ENCODE measurements at places on chromosomes 2 and 18.

- DNase-seq = peak; percentile 67
Measured at GRCh38 chr2:29920130-29920577, 1.2 kb downstream of the ALK start.

- no peak for DNase-seq
Measured at GRCh38 chr2:42030829-42031228, 17.0 kb upstream of the PKDCC start.

DNA sequence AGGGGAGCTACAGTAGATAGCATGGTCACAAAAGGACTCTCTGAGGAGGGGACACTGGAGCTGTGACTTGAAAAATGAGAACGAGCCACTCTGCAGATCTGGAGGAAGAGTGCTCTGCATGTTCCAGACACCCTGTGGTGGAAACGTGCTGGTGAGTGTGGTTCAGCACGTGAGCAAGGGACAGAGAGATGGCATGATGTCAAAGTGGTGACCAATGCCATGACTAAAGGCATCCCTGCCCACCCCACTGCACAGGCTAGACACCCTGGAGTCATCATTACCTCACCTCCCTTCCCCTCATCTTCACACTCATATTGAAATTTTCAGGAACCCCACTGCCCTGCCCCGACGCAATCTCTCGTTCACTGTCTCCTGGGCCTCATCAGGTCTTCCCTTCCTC is 56.5 kb downstream of the SLC4A5 start:
- no peak for DNase-seq

GRCh38 chr2:126419403-126419802 is 236.6 kb upstream of the GYPC start:
- DNase-seq = no peak

DNA sequence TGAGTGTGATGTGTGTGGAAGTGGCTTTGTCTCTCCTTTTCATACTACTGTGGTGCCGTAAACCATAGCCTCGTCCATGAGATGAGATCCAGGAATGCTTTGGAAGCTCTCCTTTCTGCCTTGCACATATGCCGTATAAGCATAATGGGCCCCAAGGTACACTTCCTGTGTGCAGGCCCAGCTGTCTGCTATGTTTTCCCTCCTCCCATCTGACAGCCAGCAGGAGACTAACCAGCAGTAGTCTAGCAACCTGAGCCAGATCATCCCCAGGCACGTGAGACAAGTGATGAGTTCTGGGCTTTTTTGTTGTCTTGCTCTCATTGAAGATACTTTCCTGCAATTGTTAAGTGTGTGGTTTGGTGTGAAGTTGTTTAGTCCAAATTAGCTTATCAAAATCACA is 555.5 kb upstream of the LRRTM4 start:
- peak; percentile 21 for DNase-seq

GRCh38 chr2:121191191-121192170 is 93.5 kb downstream of the TFCP2L1 start:
- DNase-seq = no peak

DNA sequence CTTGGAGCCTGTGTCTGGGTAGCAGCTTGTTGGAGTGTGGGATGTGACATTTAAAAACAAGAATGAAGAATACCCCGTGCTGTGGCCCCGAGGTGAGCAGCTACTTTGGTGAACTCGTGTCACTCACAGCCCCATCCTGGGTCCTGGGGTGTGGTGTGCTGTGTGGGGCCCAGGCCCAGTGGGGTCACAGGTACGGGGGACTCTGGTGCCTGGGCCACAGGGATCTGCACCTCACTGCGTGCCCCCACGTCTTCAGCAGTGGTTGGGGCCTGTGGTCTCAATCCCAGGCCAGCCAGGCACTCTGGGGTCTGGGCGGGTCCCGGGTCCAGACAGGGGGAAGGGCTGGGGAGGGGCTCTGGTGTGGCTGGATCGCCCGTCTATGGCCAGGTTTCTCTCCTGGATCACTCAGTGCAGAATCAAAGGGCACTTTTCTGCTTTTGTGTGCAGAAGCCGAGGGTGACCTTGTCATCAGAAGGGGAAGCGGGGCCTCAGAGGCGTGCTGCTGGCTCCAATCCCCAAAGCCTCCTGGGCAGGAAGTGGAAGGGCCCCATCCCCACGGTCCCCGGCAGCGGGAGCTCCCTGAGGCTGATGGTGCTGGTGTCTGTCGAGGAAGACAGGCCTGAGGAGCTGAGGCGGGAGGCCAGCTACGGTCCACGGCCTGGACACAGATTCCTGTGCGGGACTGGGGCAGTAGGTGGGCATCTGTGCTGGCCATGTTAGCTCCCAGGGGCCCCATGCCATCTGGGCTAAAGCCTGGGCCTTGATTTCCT is 1.4 kb downstream of the GPR35 start:
- DNase-seq = no peak

- DNase-seq = no peak
Measured at GRCh38 chr2:84885111-84885510, 4.2 kb upstream of the TRABD2A start.

DNA sequence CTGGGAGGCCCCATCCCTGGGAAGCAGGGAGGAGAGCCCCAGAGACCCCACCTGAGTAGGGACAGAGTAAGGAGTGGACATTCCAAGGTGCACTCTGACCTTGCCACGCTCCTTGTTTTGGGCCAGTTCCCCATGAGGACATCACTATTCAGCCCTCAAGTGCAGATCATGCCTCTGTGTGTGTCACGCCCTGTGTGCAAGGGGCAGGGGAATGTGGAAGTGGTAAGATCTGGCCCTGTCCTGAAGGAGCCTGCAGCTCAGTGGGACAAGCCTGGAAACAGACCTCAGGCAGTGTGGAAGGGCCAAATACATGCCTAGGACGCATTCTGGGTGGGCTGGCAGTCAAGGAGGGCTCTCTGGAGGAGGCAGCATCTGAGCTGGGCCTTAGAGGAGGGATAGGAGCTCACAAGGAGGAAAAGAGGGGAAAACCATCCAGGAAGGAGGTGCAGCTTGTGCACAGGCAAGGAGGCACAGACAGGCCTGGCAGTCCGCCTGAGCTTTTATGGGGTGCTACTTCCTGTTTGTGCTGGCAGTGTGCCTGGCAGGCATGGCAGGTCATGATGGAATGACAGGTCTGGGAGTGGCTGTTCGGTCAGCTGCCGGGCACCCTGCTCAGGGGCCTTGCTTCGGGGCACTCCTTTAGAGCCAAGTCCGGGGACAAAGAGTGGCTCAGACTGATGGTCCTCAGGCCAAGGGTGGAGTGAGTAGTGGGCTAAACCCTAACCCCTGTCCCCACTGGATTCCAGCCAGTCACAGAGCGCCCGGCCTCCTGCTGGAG is 3.3 kb downstream of the KLHL30 start:
- no peak for DNase-seq

- DNase-seq = no peak
Measured at GRCh38 chr2:226256709-226257376, 542.8 kb downstream of the IRS1 start.

DNA sequence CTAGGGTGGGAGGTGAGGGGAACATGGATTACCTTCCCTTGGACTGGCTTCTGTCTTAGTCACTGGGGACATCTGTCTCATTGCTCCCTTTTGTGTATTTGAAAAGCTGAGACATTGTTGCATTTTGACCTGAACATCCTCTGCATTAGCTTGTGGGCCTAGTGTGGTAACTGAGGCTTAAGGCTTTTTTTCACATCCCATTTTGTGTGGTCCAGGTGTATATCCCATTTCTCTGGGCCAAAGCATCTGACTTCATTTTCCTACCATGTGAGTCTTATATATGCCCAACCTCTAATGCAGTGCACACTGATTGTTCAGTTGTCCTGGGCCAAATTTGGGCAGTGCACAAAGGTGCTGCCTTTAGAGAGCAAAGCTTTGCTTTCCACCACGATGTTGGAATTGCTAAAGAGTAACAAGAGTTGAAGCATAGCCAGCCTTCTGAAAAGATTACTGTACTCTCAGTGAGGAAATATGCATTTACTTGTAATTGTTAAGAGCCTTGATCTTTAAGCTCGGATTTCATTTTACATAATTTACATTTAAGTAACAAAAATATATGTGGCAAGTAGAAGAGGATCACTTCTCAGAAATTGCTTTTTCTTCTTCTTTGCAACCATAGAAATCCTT is 13.3 kb downstream of the PRKCE start:
- no peak for DNase-seq

GRCh38 chr18:75132931-75133525 is 75.9 kb downstream of the PTGR3 start:
- no peak for DNase-seq

DNA sequence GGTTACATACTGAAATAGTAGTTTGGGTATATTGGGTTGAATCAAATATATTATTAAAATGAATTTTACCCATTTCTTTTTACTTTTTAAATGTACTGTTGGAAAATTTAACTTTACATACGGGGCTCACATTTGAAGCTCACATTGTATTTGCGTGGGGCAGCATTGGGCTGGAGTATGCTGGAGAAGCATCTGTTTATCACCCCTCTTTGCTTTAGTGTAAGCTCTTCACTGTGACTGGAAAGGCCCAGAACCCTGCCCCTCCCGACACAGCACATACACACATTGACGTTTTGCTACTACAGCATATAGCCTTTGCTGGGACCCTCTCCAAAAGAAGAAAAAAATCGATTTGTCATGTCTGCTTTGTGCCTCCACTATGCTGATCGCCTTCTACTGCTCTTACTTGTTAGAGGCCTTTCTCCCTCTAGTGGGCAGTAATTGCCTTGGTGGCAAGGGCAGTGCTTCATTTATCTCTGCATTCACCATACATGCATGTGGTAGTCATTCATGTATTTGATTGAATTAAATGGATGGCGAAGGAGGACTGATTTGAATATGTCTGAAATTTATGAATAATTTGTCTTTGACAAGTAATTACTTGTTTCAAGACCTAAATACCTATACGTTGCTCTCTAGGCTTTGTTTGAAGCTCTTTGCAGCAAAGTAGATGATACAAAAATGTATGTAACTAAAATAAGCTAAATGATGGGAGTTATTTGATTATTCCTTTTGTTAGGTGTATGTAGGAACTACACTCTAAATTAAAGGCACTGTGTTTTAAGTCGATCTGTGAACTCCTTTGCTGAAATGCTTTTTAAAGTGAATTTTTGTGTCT is 37.4 kb downstream of the VAPA start:
- peak; percentile 72 for DNase-seq

DNA sequence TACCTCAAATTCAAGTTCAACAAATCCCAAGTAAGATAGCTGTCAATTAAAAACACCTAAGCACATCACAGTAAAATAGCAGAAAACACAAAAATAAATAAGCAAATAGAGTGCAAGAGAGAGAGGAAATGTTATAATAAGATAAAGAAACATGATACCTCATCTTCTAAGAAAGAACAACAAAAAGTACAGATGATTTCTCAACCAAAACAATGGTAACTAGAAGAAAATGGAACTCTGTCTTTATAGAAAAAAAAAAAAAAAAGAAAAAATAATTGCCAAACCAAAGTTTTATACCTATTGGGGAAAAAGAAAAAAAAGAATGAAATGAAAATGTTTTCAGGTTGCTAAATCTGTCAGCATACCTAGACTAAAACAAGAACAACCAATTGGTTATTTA is 1253.5 kb upstream of the CDH2 start:
- DNase-seq = no peak

DNA sequence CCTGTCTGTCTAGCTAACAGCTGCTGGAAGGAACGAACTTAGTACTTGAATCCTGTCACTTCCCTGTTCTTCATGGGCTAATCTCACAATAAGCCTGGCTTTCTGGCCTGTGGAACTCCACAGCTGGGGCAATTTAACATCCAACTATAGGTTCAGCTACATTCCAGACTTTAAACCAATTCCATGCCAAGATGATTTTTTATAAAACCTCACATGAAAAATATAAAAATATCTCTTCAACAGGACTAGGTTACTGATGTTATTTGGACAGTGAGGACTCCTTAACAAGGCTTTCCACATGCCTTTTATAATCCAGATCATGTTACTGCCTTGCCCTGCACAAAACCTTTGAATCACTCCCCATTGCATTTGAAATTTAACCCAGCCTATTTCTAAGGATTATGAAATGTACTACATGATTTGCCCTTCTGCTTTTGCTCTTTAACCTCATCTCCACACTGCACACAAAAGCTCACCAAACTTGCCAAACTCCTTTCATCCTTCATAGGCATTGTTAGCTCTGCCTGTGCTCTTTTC is 863.2 kb upstream of the CHAC2 start:
- DNase-seq = no peak

GRCh38 chr2:105538840-105539239 is 140.0 kb upstream of the FHL2 start:
- DNase-seq = no peak
